ENCODE measurements at places on chromosomes 6 and 20.

DNA sequence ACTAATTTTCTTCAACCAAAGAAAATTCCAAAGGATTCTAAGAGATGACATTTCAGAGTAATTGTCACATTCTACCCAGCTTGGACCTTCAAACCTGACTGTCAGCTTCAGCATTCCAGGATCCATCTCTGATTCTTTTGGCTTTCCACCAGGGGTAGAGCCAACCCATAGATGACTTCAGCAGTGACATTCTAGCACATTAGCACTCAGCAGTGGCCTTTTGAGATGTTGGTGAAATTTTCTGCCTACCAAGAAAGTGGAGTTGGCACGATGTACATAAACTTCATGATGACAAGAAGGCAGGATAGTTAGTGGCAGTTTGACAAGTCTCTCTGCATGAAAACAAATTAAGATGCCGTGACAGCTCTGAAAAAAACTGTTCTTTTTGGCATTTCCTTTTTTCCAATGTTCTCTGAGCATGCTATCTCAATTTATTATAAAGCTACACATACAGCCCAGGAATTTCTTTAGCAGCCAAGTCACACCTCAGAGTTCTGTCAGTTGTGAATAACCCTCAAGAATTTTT lies 466.5 kb upstream of the RNF217 start:
- no peak for DNase-seq

GRCh38 chr20:29878281-29878741 lies 1379.2 kb upstream of the DEFB115 start:
- no peak for DNase-seq

DNA sequence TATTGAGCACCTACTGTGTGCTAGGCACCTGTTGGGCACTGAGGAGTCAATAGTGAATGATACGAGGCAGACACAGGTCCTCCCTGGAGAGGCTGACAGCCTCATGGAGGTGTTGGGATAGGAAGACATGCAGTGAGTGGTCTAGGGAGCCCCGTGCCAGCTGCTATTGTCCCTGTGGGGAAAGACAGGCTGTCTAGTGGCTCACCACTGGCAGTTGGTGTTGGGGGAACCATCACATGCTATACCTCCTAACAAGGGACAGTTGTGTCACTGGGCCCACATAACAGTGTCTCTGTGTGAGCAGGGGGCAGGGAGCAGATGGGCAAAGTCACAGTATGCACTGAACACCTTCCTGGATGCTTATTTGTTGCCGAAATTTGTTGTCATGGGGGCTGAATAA lies 45.9 kb upstream of the CTNNBL1 start:
- DNase-seq = no peak

DNA sequence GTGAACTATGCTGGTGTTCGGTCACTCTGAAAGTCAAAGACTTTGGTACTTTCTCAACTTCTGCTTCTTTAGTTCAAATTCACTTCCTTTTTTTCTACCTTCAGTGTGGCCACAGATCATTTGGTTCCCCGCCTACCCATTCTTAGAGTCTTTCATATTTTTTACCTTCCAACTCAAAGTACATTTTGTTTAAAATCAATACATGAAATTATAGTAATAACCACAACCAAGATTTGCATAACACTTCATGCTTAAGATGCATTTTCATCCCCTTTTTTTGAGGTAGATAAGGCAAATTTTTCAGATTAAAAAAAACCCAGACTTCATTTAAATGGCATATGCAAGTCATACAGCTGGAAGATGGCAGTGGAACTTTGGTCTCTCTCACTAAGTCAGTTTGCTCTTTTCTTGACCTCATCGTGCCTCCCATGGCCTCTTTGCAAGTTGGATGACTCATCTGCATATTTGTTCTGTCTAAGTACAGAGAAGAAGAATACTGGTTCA lies 11.9 kb upstream of the CNR1 start:
- no peak for DNase-seq

GRCh38 chr6:121260651-121261102 lies 73.6 kb downstream of the TBC1D32 start:
- no peak for DNase-seq

DNA sequence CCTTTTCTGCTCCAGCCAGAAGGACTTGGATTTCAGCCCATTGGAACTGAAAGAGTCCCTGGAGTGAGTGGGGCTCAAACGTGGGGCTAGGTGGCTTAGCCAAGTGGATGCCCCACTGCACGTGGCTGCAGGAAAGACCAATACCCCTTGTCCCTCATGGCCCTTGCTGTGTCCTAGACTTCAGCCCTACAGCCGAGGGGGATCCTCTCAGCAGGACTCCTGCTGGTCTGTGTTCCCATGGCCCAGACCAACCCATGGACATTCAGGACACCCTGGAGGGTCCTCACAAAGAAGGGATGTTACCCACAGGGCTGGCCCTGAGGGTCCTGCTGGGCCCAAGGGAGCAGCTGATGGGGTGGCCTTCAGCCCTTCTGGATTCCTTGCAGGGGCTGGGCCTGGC lies 30.0 kb upstream of the PHACTR3 start:
- no peak for DNase-seq

DNA sequence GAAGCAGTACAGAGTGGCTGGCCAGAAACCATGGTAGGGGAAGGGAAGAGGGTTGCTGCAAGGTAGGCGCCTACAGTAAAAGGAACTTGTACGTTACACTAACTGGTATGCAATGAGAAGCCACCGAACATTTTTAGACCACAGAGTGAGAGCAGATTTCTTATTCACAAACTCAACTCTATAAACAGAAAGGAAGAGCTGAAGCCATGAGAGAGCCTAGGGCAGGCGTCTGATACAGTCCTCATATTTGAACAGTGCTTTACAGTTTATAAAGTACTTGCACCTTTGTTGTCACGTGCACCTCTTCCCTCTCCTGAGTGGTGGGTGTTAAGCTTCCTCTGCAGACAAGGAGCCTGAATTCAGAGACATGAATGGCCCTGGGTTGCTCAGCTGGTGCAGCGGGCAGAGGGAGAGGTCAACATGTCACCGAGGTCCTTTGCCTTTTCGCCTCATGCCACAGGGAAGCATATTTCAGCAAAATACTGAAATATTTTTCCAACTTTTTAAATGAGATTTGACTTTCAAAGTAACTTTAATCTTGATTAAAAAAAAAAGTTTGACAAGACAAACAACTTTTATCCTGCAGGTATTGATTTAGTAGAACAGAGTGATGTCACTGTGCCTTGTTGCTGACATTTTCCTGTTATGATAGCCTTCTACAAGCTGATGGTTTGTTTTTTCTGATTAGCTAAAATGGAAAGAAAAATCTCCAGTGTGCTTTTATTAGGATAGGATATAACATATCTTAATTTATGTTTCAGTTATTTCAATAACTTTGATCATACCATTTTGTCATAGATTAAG lies 23.8 kb downstream of the UST start:
- no peak for DNase-seq

DNA sequence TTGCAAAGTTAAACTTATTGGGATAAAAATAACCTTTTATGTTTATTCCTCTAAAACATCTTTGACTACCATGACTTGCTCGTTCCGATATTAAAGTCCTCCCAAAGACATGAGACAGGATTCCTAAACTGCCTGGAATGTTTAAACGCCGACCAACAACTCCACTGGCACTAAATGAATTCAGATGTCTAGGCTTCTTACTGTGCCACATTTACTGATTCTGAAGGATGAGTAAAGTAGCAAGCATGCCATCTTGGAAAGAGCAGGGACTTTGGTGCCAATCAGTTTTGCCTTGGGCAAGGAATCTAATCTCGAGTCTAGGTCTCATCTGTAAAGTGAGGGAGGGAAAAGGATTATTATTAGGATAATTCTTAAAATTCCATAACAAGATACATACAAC lies 25.3 kb downstream of the MBOAT1 start:
- no peak for DNase-seq
